Liver (tissue), 10 donors: ENCODE measurements at places on chromosomes 6 and 20. TPM values are rescaled to one million over a fixed set of nuclear protein-coding genes. Genes with fewer than 3 reads are reported as not detected.

Gene BMP6
- 0.93 TPM for total RNA-seq

Gene BANF2
- total RNA-seq = not detected

Gene CD93
- 15.0 TPM for total RNA-seq

Gene TBPL1
- 34.6 TPM for total RNA-seq
